Small intestine (tissue), 16 donors: ENCODE measurements at places on chromosomes 5 and 9. TPM values are rescaled to one million over a fixed set of nuclear protein-coding genes. Genes with fewer than 3 reads are reported as not detected.

DNA sequence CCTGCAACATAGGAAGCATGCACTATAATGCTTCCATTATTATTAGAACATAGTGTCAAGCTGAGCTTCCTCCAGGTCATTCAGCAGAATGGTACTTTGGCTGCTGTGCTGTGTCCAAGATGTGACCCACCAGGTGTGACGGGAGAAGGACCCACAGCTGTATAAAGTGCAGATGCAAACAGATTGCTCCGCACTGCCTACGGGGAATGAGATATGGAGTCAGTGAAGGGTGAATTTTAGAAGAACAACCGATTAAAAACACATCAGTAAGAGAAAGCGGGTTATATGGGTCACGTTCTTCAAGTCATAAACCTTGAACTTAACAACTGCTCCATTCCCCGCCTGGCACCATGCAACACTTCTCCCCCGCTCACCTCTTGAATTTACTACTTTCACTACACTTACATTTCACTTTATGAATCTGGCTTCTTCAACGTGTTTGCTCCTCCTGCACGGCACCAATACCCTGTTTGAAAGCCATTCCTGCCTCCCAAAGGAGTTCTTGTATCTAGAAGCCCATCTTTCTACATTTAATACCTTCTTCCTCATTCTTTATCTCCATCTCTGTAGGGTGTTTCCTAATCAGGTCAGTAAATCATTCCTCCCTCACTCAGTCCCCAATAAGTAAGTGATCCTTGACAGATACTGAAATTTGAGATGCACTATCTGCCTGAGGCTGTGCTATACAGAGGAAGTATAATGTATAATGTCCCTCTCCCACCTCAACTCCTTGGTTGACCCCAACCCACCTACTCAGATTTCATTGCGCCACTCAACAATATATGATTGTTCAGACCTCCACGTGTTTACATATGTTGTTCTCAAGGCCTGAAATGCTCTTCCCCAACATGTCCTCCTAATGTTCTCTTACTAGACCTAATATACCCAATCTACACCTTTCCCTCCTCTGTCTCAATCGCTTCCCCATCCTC, 25.9 kb downstream of the BRINP1 start:
- no peak for DNase-seq

GRCh38 chr5:136686192-136686872, 321.0 kb upstream of the TRPC7 start:
- DNase-seq = peak; percentile 6

GRCh38 chr9:847505-847904, 6.0 kb downstream of the DMRT1 start:
- no peak for DNase-seq

DNA sequence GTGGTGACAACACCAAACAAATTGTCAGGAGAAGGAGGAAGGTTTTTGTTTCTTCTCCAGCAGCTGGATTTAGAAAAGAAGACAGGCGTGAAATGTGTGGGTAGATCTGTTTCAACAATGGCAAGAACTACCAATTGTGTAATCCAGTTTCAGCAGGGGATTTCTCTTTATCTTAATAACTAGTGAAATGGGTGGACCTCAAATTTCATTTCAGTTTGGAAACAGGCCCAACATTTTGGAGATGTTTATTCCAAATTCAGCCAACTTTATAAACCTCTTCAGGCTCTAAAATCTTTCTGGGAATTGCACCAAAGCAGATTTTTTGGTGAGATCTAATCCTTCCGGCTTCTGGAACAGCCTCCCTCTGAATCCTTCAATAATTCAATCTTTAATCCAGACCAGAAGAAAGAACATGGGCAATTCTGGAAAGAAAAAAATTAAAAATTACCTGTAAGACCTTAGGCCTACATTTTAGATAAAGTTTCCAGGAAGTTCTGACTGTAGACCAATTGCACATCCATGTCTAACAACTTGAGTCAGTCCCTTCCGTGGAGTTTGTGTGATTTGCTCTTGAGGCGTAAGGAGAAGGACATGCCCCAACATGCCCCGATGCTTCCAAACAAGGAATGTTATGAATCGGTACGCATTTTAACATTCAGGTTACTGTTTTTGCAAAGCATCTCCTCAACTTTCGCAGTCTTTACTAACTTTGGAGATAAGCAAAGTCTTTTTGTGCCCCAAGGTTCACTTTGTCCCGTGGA, 423.6 kb downstream of the IRX1 start:
- no peak for DNase-seq

- DNase-seq = no peak
Measured at GRCh38 chr9:18516514-18516913, 42.6 kb downstream of the ADAMTSL1 start.

DNA sequence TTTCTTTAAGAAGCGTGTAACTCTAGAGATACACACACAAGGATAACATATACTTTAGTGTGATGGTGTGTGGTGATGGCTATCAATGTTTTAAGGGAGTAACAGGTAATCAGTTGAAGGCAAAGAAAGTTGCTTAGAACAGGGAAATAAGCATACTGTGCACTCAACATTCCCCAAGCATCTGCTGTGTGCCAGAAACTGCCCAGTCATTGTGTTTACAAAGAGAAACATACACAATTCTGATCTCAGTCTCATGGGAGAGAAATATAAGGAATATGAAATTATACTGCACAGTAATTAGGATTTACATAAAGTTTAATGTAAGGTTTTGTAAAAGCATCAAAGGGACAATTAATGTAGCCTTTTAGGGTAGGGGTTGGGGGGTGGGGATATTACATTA, 224.1 kb upstream of the TYRP1 start:
- no peak for DNase-seq

GRCh38 chr5:119328753-119329602, 26.8 kb upstream of the TNFAIP8 start:
- no peak for DNase-seq

GRCh38 chr9:126146254-126147145, 180.1 kb upstream of the MVB12B start:
- peak; percentile 42 for DNase-seq

DNA sequence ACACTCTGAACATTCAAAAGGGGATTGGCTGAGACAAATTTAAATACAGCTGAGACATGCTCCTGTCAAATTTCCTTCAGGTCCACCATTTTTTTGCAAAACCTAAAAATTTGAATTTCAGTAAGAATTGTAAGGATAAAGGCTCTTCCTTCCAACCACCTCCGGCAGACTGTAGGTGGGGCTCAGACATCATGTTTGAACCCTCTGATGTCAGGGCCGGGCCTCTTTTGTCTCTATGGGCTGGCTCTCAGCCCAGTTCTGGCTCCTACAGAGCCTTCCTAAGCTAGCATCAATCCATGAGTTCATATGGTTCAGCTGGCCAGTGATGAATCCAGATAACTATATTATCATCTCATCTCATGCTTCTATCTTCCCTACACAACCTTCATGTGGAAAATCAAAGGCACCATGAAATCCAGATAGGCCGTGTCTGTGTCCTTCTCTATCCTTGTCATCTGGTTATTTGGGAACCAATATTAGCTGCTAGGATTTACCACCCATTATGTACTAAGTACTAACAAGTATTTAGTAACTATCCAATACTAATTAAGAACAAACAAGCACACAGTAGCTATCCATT, 44.2 kb downstream of the NIPSNAP3B start:
- no peak for DNase-seq

DNA sequence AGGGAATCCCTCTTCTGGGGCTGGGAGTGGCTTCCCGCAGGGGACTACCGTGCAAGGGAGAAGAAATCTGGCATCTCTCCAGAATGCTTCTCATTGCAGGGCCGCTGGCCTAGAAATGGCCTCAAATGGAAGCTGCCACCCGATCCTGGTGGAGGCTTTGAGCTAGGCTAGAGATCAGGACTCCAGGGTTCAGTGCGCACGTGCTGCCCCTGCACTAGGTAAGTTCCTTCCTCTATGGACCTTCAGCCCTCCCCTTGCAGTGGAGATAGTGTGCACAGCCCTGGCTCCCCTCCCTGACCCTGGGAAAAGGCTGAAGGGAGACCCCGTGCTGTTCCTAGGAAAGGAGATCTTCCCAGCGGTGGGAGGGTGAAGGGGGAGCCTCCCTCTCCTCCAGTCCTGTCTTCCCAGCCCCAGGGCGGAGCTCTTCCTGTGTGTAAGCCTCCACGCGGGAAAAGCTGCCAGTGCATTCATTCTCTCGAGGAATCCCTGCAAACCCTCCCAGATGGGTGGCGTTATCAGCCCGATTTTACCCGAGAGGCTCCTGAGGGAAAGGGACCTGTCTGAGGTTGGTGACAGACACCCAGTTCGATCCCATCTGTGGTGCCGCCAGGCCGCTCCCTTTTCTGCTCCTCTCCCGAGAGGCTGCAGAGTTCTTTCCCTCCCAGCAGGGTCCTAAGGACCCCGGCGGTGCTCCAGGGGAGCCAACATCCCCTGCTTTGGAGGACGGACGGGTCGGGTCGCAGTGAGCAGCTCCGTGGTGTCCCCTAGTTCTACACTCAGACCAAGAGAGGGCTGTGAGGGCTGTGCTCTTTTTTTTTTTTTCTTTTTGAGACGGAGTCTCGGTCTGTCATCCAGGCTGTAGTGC, 1.4 kb upstream of the CERCAM start:
- no peak for DNase-seq

Gene FOXD4
- polyA plus RNA-seq = 0.39 TPM

Gene ADAMTS16
- 0.06 TPM for polyA plus RNA-seq

Gene WDR38
- polyA plus RNA-seq = not detected

Gene ANKRD20A1
- 0.44 TPM for polyA plus RNA-seq
